ENCODE measurements at places on chromosomes 3 and 15.

GRCh38 chr15:62593681-62594399 is 428.8 kb upstream of the C2CD4B start:
- peaks cover 3% of the 10 kb centered on the region for H3K4me1 ChIP-seq
- no peaks in the 10 kb centered on the region for H3K36me3 ChIP-seq
- H3K4me3 ChIP-seq, result no peak overlapping the region
- no peak overlapping the region for H3K27ac ChIP-seq

GRCh38 chr3:183427196-183427875 is 1.1 kb downstream of the MCF2L2 start:
- DNase-seq, result peak; percentile 20
- peaks cover 21% of the 10 kb centered on the region for H3K4me1 ChIP-seq
- peak overlapping the region; percentile 62 for H3K4me3 ChIP-seq
- H3K27ac ChIP-seq, result no peak overlapping the region
- peaks cover 16% of the 10 kb centered on the region for H3K27me3 ChIP-seq

DNA sequence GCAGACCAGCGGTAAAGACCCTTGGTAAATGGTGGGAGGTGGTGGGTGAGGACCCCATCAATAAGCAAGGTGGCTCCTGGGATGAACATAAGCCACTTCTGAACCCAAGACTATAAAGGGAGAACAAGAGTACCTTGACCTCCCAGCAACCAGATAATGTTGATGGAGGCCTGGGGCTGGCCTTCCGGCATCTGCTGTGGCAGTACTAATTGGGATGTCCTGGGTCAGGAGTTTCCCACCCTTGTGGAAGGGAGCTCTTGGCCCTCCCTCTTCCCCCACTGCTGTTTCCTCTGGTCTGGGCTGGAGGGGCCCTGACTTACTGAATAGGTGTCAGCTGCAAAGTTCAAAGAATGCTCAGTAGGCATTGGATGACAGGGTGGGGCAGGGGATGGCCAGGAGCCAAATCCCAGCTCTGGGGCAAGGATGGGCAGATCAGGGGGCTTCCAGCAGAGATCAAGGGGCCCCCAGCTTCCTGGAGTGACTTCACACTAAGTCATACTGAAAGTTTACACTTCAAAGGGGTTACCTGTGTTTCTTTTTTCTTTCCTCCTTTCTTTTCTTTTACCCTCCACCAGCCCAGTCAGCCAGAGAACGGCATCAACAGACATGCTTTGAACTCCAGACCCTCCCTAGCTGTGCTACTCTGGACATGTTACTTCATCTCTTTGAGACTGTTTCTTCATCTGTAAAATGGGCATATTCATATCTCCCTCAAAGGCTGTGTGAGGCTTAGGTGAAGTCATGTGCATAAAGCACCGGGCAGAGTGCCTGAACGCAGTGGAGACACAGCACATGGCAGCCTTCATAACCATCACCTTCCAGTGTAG is 1.5 kb downstream of the RBP1 start:
- peaks cover 5% of the 10 kb centered on the region for H3K36me3 ChIP-seq
- peak overlapping the region; percentile 93 for H3K27ac ChIP-seq
- no peaks in the 10 kb centered on the region for H3K27me3 ChIP-seq
- H3K4me1 ChIP-seq, result peaks cover 78% of the 10 kb centered on the region

GRCh38 chr15:57881361-57881760 is 174.8 kb downstream of the POLR2M start:
- no peak for DNase-seq
- H3K27ac ChIP-seq, result no peak overlapping the region
- H3K27me3 ChIP-seq, result no peaks in the 10 kb centered on the region
- no peak overlapping the region for H3K4me3 ChIP-seq
- H3K36me3 ChIP-seq, result no peaks in the 10 kb centered on the region

- H3K27me3 ChIP-seq, result no peaks in the 10 kb centered on the region
- no peaks in the 10 kb centered on the region for H3K36me3 ChIP-seq
- H3K4me3 ChIP-seq, result no peak overlapping the region
- no peaks in the 10 kb centered on the region for H3K4me1 ChIP-seq
Measured at GRCh38 chr3:138033202-138033691, 23.3 kb downstream of the CLDN18 start.

DNA sequence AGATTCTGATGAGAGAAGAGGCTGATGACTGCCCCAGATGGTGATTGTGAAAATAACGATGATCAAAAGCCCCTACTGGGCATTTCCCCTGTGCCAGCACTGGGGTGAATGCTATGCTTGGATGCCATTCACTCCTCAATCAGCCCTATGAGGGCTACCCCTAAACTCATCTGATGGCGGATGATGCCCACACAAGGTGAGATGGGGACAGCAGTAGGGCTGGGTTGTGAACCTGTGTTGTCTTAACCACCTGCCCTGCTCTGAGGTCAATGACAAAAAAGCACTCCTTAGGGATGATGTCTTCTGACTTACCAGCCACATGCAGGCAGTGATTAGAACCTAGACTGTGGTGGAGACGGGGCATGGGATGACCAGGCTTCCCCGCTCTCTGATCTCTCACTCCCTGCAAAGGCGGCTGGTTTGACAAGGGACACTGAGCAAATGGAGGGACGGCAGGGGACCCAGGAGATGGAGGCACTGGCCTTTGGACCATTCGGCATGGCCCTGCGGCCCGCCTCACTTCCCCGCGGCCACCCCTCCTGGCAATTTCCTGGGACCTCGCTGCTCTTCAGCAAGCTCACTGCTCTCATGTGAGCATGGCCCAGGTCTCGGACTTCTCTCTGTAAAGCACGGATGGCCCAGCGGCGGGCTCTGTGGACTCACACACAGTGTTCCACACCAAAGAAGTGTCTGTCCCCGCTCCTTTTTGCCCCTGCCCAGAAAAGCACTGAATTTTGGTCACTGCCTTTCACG is 251.4 kb upstream of the LYSMD4 start:
- H3K36me3 ChIP-seq, result peaks cover 2% of the 10 kb centered on the region
- no peaks in the 10 kb centered on the region for H3K27me3 ChIP-seq
- H3K4me3 ChIP-seq, result no peak overlapping the region
- no peak for DNase-seq
- peak overlapping the region; percentile 85 for H3K27ac ChIP-seq
- H3K4me1 ChIP-seq, result peaks cover 73% of the 10 kb centered on the region

- no peak for DNase-seq
- peaks cover 10% of the 10 kb centered on the region for H3K4me1 ChIP-seq
- no peak overlapping the region for H3K27ac ChIP-seq
- peaks cover 9% of the 10 kb centered on the region for H3K36me3 ChIP-seq
- H3K27me3 ChIP-seq, result no peaks in the 10 kb centered on the region
- H3K4me3 ChIP-seq, result no peak overlapping the region
Measured at GRCh38 chr15:72503147-72503546, 29.0 kb downstream of the ARIH1 start.
